ENCODE measurements at places on chromosomes 12 and 14.
A peak's percentile ranks its signal among the peaks of the same experiment; 100 is the strongest.

DNA sequence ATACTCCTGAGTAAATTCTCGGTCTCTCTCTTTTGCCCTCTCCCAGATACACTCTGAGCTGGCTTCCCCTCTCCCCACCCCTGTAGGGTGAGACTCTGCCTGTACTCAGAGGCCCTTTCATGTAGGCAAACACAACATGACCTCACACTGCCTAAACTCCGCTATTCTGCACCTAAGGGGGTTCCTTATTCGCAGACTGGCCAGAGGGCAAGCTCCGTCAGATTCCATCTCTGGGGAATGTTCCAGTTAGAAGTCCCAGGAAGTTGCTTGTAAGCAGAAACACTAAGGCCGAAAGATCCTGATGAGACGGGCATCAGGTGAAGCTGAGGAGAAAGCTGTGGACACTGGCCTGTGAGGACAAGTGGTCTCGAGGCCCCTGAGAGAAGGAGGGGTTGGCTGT lies 165.9 kb downstream of the KTN1 start:
- no peak for DNase-seq

- no peak for DNase-seq
Measured at GRCh38 chr12:74794522-74794921, 256.9 kb downstream of the ATXN7L3B start.

- no peak for DNase-seq
Measured at GRCh38 chr14:23513818-23514643, 37.5 kb downstream of the ZFHX2 start.

- peak; percentile 19 for DNase-seq
Measured at GRCh38 chr12:24014915-24015832, 65.7 kb upstream of the SOX5 start.

- DNase-seq = no peak
Measured at GRCh38 chr12:93440043-93440835, 1.5 kb downstream of the UBE2N start.

DNA sequence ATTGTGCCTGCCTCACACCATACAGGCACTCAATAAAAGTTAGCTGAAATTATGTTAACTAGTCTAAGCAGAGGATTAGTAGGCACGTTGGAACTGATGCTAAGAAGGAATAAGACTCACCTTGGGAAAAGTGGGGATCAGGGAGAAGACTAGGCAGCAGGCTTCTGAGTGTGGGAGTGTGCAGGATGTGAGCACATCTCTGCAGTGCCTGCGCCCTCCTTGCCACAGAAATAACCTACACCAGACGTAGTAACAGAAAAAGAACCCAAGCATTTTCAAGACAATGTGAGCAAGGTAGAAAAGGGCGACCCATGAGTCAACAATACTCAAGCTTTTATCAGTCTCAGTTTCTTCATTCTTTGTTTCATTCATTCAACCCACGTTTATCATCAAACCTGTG lies 113.9 kb downstream of the CACNA1C start:
- no peak for DNase-seq

DNA sequence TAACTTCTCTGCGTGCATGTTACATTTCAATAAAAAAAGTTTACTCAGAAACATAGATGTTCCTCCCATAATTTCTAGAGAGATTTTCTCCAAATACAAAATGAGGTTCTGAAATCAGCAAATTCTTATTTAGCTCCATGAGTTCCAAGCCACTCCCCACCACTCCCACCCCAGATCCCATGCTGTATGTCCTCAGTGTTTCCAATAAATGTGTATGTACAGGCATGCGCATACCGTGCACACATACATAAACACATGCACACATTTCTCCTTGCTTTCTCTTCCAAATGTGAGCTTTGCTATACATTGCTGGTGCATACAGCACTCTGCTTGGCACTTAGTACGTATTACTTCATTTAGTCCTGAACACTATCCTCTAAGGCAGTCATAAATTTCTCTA lies 209.7 kb downstream of the MSRB3 start:
- no peak for DNase-seq

DNA sequence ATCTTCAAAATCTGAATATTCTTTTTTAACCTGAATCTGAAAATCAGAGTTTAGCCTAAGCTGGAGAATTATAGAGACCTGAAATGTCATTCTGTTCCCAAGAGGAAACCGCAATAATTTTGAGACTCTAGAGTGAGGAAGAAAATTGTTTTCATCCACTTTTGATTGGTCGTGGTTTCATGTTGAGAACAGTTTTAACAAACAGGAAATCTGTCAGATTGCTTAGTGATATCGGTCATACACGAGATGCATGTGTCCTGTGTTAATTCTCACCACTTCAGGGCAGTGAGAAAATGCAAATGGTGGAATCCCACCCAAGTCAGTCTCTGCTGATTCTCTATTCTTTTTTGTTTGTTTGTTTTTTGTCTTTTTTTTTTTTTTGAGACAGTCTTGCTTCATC lies 1498.5 kb upstream of the TMEM132C start:
- no peak for DNase-seq

DNA sequence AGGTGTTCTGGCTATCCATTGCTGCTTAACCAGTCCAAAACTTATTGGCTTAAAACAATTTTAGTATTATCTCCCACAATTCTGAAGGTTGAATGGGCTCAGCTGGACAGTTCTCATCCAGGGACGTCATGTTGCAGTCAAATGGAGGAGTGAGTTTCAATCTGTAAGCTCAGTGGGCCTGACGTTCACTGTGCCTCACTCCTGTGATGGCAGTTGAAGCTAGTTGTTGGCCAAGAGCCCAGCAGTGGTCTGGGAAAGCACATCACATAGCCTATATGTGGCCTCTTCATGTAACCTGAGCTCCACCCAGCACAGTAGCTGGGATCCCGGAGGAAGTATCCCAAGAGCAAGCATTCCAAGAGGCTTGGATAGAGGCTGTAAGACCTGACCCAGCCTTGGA lies 40.6 kb upstream of the CDKN3 start:
- no peak for DNase-seq

GRCh38 chr12:15708396-15709076 lies 80.7 kb downstream of the EPS8 start:
- no peak for DNase-seq

- DNase-seq = no peak
Measured at GRCh38 chr12:27462151-27462694, 15.7 kb downstream of the SMCO2 start.

GRCh38 chr14:78107166-78107565 lies 63.0 kb upstream of the NRXN3 start:
- DNase-seq = no peak

DNA sequence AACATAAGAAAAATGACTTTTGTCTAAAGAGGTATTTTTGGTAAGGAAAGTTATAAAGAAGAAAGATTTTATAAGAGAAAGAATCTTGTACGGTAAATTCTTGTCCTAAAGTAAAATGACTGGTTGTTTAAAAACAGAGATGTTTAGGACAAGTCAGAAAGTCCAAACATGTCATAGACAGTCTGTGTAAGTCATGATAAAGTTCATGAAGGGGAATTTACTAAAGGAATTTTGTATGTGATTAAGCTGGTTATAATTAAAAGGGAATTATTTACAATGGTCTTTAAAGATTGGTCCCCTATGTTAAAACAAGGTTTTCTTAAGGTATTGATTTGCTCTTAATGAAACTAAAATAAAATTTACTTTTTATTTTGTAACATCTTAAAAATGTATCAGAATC lies 269.4 kb upstream of the CCDC196 start:
- DNase-seq = no peak

GRCh38 chr12:3622822-3623690 lies 129.9 kb downstream of the CRACR2A start:
- no peak for DNase-seq
